ENCODE measurements at places on chromosomes 13 and 19. TPM values are rescaled to one million over a fixed set of nuclear protein-coding genes. Genes with fewer than 3 reads are reported as not detected.

Gene DCAF15
- 16.2 TPM for polyA plus RNA-seq

Gene IQCN
- 11.2 TPM for polyA plus RNA-seq

Gene KIR2DL1
- polyA plus RNA-seq, result not detected

Gene ZNF667
- 0.98 TPM for polyA plus RNA-seq

Gene CXCL17
- polyA plus RNA-seq, result 14.5 TPM

Gene KCNK6
- polyA plus RNA-seq, result 4.0 TPM
